ENCODE measurements at places on chromosomes 7 and 10. TPM values are rescaled to one million over a fixed set of nuclear protein-coding genes. Genes with fewer than 3 reads are reported as not detected.

Gene ATG9B
- 1.8 TPM for polyA plus RNA-seq

Gene TWIST1
- 0.33 TPM for polyA plus RNA-seq

Gene FXYD4
- polyA plus RNA-seq, result not detected

Gene TRIM50
- polyA plus RNA-seq, result 0.13 TPM

Gene ZNF425
- polyA plus RNA-seq, result 0.83 TPM

Gene AKR1C3
- 2.3 TPM for polyA plus RNA-seq

Gene NANOS1
- 0.86 TPM for polyA plus RNA-seq

Gene CDH23
- polyA plus RNA-seq, result 2.0 TPM

Gene HERPUD2
- polyA plus RNA-seq, result 14.3 TPM

Gene COL17A1
- 0.50 TPM for polyA plus RNA-seq

Gene TLL2
- polyA plus RNA-seq, result 0.23 TPM

Gene PNLIPRP3
- polyA plus RNA-seq, result not detected

Gene TMEM140
- polyA plus RNA-seq, result 7.0 TPM

Gene ATP6V0A4
- not detected for polyA plus RNA-seq
